ENCODE measurements at places on chromosomes 4 and X.

GRCh38 chrX:8413279-8413678 lies 51.4 kb upstream of the VCX3B start:
- no peak for DNase-seq

GRCh38 chr4:92305148-92305877 lies 1.5 kb downstream of the GRID2 start:
- DNase-seq, result no peak

DNA sequence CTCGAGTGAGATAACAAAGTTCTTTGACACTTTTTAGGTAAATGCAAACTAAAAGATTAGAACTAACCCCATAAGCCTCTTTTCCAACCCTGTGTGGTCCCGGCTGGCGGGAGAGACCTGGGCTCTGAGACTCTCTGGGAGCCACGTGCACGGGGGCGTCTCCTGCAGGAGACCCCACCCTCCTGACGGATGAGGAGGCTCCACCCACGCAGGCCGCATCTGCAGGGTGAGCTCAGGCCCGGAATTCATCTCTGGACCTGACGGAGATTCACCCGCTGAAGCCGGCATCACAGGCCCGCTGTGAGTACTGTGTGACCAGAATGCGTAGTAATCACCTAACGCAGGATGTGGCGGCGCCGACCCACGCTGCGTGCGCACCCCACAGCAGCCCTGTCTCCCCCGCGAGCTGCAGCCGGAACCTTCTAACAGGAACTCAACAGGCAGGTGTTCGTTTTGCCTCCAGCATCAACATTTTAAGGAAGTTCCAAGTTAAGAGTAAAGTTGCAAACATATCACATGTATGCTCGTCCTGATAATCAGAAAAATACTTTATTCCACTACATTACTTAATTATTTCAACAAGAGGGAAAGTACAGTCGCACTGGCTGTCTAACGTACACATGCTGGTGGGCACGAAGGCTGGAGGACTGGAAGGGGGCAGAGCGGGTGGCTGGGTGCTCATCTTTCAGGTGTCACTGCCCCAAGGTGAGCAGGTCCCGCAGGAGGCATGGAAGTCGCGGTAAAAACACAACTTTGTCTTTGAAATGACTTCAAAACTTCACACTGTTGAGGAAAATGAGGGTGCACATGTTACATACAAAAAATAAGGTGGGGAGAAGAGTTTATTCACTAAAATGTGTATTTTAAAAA lies 44.5 kb downstream of the FGFRL1 start:
- peak; percentile 71 for DNase-seq

GRCh38 chr4:11669156-11669555 lies 240.5 kb upstream of the HS3ST1 start:
- DNase-seq, result no peak

- DNase-seq, result no peak
Observed at GRCh38 chrX:107576841-107577240, 51.5 kb upstream of the PRPS1 start.
